Nucleus accumbens (tissue), 56 donors: ENCODE measurements at places on chromosomes 2 and 18.

GRCh38 chr2:42708179-42708578, 55.8 kb downstream of the OXER1 start:
- no peak for DNase-seq

DNA sequence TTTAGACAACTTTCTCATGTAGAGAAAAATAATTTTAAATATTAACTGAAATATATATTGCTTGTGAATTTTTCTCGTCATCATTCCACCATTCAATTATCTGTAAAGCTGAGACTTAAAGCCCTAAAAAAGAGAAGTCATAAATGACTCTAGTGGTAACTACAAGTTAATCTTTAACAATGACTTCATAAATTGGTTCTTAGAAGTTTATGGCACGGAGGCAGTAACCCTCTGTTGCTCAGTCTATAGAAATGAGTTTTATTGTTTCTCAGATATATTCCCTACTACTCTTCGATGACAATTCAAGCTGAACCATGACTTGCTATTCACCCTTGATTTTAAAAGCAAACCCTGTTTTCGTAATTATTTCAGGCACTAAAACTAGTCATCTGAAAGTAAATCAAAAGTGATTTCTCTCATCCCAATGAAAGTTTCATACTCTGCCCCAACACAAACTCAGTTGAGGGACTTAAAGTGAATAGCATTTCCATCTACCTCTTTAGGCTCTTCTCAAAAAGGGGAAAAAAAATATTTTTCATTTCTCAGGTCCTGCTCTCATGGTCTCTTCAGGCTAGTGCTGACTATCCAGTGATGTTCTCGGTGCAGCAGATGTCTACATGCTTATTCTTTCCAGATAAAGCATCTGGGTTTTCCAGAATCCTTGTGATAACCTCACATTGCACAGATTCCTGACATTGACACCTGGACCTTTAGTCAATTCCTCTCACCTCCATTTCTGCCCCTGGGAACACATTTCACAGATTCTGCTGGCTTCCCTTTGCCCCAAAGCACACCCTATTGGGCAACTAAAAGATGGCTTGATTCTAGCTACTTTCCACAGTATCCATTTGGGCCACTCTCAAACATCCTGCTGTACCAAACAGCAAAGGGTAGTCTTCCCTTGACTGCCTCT, 207.8 kb upstream of the LRATD1 start:
- DNase-seq = no peak

DNA sequence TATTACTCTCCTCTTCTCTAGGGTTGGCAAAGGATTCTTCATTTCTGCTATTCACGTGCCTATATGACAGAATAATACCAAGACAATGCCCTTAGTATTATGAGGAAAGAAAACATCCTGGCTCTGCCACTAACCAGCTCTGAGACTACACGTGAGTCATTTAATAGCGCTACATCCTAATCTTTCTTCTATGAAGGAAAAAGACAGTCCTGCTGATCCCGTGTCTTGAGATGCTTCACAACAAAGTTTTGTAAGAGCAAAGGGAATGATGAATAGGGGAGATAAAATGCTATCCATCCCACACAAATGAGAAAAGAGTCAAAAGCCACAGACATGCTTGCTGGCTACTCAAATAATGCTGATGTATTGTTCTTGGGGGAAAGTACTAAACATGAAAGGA, 152.8 kb downstream of the PID1 start:
- DNase-seq = no peak

- DNase-seq = no peak
Observed at GRCh38 chr2:73091696-73092095, 20.2 kb upstream of the SFXN5 start.

DNA sequence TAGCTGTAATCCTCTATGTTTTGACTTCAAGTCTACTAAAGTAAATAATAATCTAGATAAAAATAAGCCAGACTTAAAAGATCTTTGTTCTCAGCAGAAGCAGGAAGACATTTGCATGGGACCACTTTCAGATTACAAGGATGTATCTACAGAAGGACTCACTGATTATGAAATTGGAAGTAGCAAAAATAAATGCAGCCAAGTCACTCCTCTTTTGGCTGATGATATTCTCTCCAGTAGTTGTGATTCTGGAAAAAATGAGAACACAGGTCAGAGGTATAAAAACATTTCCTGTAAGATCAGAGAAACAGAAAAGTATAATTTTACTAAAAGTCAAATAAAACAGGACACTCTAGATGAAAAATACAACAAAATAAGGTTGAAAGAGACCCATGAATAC, 338.4 kb downstream of the ZNF804A start:
- DNase-seq = no peak
